ENCODE measurements at places on chromosomes 1 and 21. TPM values are rescaled to one million over a fixed set of nuclear protein-coding genes. Genes with fewer than 3 reads are reported as not detected.

DNA sequence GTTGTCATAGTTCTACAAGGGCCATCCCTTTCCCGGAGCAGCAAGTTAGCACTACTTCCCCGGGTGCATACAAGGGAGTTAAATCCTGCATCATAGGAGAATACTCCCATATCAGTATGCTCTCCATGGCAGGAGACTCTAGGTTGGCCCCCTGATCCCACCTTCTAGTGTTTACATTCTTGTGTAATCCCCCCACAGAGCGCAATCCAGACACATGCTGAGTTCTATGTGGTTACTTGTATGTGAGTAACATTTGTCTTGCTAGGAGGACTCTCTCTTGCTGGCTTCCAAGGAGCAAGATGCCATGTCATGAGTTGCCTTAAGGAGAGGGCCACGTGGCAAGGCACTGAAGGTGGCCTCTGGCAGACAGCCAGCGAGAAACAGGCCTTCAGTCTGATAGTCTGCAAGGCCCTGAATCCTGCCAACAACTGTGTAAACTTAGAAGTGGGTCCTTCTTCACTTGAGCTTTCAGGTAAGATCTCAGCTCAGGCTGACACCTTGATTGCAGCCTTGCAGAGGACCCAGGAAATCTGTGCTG, 155.3 kb downstream of the CDC7 start:
- H3K4me1 ChIP-seq: peaks cover 8% of the 10 kb centered on the region
- no peak for DNase-seq
- no peak overlapping the region for H3K27ac ChIP-seq
- no peaks in the 10 kb centered on the region for H3K36me3 ChIP-seq

GRCh38 chr21:37232274-37233018, 34.7 kb downstream of the VPS26C start:
- peaks cover 8% of the 10 kb centered on the region for H3K4me1 ChIP-seq
- peaks cover 18% of the 10 kb centered on the region for H3K36me3 ChIP-seq
- H3K27me3 ChIP-seq: no peaks in the 10 kb centered on the region
- DNase-seq: no peak
- H3K27ac ChIP-seq: no peak overlapping the region

DNA sequence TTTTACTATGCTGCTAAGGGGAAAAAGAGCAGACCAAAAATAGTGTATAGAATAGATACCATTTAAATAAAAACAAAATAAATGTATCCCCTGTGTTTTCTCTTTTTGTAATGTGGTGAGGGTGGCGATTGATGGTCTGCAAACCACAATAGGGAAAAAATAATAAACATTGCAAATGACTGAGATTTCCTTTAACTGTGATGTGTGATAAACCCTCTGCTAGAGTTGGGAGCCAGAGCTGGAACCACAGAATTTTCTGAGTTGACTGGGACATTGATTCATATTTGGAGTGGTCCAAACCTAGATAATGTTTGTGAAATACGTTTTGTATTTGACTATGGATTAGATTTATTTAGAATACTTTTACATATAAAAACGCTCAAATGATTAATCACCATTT, 70.6 kb upstream of the PTGFR start:
- H3K4me1 ChIP-seq: no peaks in the 10 kb centered on the region
- no peak for DNase-seq
- H3K36me3 ChIP-seq: no peaks in the 10 kb centered on the region
- H3K4me3 ChIP-seq: no peak overlapping the region
- H3K27me3 ChIP-seq: peaks cover 9% of the 10 kb centered on the region

GRCh38 chr1:63413394-63413793, 46.0 kb downstream of the ALG6 start:
- H3K4me1 ChIP-seq: peaks cover 7% of the 10 kb centered on the region
- no peaks in the 10 kb centered on the region for H3K27me3 ChIP-seq
- no peak overlapping the region for H3K4me3 ChIP-seq

DNA sequence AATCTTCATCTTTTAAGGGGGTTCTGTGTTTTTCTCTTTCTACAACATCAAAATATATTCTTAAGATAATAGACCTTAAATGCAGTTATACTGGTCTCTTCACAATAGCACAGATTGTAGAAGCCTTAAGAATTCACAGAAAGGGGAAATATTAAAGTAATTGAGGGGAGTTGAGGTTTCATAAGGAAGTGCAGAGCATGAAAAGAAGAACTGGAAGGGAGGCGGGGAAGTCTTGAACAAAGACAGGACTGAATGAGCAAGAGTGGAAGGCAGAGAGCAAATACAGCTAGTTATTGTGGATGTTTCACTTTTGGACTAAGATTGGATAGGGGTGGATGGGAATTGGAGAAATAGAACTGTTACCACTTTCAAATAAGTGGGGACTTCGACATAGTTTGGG, 67.7 kb downstream of the PTGER3 start:
- H3K4me1 ChIP-seq: no peaks in the 10 kb centered on the region
- H3K27ac ChIP-seq: no peak overlapping the region
- DNase-seq: no peak

Gene ANGPTL3
- total RNA-seq: not detected

Gene OLFML3
- total RNA-seq: 0.36 TPM
